Brain microvascular endothelial cell (primary cell): ENCODE measurements at places on chromosomes 12 and 14.

GRCh38 chr12:50246197-50246865 lies 37.0 kb downstream of the LIMA1 start:
- no peak for DNase-seq

GRCh38 chr12:98893675-98894411 lies 248.8 kb downstream of the APAF1 start:
- DNase-seq, result no peak

- no peak for DNase-seq
Observed at GRCh38 chr14:95683793-95684192, 2.4 kb upstream of the TCL1B start.

DNA sequence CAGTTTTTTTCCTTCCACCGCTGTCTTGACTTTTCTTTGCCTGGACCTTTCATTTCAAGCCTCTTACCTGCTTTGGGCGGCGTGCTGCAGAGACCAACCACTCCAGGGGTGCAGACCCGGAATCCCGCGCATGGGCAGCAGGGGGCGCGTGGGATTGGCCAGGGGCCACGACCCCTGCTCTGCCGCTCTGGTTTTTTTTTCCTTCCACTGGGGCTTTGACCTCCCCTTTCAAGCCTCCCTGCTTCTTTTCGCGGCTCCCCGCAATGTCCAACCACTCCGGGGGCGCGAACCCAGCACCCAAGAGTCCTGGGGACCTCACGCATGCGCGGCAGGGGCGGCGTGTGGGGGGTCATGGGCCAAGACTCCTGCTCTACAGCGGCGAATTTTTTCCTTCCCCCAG lies 325.1 kb downstream of the ALG10 start:
- no peak for DNase-seq

GRCh38 chr12:51822956-51823355 lies 25.6 kb downstream of the FIGNL2 start:
- no peak for DNase-seq

GRCh38 chr14:40347675-40348074 lies 915.4 kb upstream of the FBXO33 start:
- DNase-seq, result no peak

GRCh38 chr14:22791301-22791700 lies 23.9 kb downstream of the SLC7A7 start:
- DNase-seq, result peak; percentile 47

GRCh38 chr14:101033446-101034165 lies 130.1 kb upstream of the RTL1 start:
- no peak for DNase-seq

- no peak for DNase-seq
Observed at GRCh38 chr12:87812681-87813080, 216.5 kb downstream of the C12orf50 start.

- DNase-seq, result no peak
Observed at GRCh38 chr12:110343736-110344555, 59.6 kb downstream of the ANAPC7 start.

- no peak for DNase-seq
Observed at GRCh38 chr14:50734950-50735695, 67.0 kb upstream of the SAV1 start.

DNA sequence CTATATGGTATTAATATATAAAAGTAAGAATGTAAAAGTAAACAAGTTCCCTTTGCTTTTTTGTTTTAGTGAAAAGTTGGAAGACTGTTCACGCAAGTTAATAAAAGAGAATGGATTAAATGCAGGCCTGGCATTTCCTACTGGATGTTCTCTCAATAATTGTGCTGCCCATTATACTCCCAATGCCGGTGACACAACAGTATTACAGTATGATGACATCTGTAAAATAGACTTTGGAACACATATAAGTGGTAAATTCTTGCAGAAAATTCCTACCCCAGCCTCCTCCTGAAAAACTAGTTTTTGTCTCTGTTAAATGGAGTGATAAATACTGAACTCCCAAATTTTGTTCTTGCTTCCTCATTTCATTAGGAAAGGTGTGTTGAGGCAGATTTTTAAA lies 20.9 kb downstream of the METAP2 start:
- no peak for DNase-seq

DNA sequence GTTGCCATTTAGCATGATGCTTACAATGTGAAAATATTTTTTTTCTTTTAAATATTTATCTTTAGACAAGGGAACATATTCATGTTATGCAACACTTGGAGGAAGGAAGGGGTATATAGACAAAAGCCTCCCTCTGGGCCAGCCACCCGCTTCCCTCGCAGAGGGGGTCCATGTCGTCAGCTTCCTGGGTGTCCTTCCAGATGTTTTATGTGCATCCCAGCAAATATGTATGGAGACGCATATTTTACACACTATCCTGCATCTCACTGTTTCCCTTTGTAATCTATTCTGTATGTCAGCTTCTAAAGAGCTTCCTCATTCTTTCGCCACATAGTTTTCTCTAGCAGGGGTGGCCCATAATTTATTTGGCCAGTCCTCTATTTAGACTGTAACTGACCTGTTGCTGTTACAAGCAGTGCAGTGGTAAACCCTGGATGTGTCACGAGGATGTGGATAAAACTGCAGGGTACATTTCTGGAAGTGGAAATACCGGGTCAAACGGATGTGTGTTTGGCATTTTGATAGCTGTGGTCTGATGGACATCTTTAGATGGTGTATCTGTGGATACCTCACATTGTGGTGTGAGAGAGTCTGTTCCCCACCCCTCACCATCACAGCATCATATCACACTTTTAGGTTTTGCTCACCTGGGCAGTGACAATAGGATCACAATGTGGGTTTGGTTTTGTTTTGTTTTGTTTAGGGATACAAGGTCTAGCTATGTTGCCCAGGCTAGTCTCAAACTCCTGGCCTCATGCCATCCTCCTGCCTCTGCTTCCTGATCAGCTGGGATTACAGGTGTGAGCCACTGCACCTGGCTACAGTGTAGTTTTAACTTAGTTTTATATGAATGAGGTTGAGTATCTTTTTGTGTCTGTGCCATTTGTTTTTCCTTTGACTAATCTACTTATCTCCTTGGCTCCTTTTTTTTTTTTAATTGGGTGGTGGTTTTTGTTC lies 31.6 kb downstream of the FAM222A start:
- DNase-seq, result no peak
